Activated T-helper 1 cell treated with anti-CD3 and anti-CD28 coated beads, Interleukin-12 subunit alpha, Interleukin-12 subunit beta, Interleukin-2, Interleukin-4 antibody, amounts not matched to agents 30 ng/mL and 10 ng/mL and 1 ng/mL, durations not matched to agents 14 hours and 24 hours and 36 hours (primary cell): ENCODE measurements at places on chromosomes 11 and 22.
A peak's percentile ranks its signal among the peaks of the same experiment; 100 is the strongest.

GRCh38 chr22:37148742-37149665 lies 712 bp downstream of the IL2RB start:
- no peak for DNase-seq

DNA sequence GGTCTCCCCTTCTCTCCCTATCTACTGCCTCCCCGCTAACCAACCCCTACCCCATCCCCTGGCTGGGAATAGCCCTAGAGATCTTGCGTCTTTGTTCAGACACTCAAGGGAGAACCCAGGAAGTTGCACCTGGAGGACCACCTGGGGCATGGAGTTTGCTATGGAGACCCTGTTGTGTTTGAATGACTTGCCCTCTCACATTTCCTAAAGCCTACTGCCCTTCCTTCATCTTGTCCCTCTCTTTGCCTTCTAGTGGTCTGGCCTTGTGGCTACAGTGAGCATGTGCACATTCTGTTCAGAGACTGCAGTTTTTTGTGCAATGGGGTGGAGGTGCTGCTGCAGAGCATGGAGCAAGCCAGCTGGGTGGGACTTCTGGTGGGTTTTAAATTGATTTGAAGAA lies 42.5 kb downstream of the ZNRF3 start:
- DNase-seq = no peak

DNA sequence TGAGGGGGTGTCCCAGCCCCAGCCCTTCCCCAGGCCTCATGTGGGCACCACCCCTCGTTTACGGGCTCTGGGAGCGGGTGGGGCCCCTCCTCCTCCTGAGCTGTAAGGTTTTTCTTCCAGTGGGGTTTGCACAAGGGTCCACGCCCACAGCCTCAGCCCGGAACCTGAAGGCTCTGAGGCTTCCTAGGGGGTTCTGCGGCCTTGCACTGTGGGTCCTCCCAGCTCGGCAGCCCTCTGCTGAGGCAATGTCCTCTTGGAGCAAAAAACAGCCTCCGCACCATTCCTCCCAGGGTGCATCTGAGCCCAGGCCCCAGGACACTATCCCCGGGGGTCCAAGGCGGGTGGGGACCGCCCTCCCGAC lies 14.1 kb downstream of the H19 start:
- DNase-seq = no peak

- DNase-seq = peak; percentile 30
Measured at GRCh38 chr11:65417702-65418430, 4.7 kb upstream of the NEAT1 start.

- DNase-seq = no peak
Measured at GRCh38 chr11:78576549-78577097, 2.0 kb upstream of the NARS2 start.

DNA sequence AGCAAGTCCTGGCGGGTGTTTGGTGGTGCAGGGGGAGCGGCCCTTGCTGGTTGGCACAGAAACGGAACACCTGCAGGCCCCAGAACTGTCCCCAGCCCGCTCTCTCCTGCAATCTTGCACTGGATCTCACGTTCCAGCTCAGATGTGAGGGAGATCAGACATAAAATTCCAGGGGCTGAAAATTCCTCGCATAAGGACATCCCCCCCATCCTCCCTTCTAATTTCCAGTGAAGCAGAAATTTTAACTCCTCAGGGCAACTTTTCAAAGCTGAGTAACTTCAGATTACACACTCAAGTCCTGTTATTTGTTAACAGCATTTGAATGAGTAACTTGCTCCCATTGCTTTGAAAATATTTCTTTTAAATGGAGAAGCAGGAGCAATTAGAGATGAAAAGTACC lies 40.3 kb upstream of the RASSF10 start:
- no peak for DNase-seq
